ENCODE measurements at places on chromosomes 5 and 9.

- no peak for DNase-seq
Measured at GRCh38 chr5:145203193-145203592, 631.9 kb downstream of the PRELID2 start.

DNA sequence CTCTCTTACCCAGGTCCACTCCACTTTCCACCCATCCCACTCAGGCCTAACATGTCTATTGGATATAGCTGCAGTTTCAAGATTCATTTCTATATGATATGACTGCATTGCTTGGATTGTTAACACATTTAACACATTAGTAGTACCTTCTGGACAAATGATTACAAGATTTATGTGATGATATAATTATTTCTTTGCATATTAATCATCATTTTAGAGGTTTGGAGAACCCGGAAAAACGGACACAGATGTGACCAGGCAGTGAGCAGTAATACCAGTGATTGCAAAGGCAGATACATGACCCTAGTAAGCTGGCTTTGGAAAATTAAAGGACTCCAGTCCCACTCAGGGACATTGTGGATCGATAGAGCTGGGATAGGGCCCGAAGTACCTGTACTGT, 103.8 kb downstream of the PRR16 start:
- no peak for DNase-seq

GRCh38 chr5:29935371-29935770, 1258.1 kb upstream of the CDH6 start:
- no peak for DNase-seq

- DNase-seq, result no peak
Measured at GRCh38 chr5:94562327-94562971, 56.0 kb downstream of the KIAA0825 start.

- peak; percentile 28 for DNase-seq
Measured at GRCh38 chr9:19456426-19456825, 47.6 kb downstream of the ACER2 start.

DNA sequence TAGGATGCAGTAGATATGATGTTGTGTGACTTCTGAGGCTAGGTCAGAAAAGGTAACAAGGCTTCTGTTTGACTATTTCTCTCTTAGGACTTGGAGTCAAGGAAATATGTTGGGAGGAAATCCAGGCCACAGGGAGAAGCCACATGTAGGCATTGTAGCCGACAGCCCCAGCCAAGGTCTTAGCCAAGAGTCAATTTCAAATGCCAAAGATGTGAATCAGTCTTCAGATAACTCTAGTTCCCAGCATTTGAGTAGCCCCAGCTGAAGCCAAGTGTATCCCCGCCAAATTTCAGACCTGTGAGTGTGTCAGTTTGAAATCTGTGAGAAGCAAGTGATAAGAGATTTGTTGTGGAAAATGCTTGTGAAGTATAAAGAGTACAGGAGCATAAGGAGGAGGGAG, 38.1 kb upstream of the ISL1 start:
- DNase-seq, result no peak

DNA sequence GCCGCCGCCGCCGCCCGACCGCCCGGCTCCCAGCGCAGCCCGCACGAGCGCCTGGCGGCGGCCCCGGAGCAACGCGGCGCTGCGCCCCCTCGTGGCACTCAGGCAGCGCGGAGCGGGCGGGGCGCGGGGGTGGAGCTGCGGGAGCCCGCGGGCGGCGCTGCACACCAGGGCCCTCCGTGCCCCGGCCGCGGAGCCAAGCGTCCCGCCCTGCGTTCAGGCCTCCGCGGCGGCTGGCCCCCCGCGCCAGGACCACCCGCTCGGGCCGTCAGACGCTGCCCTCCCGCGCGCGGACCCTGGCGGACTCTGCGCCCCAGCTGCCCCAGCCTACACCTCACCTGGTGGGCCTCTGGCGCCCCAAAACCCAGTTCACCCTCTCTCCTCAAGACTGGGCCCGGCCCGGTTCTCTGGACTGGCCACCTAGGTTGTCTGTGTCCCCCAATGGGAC, at the start of gene RASGEF1C:
TSS of gene RASGEF1C (minus strand) at position 75 of the 445 bp plus-strand sequence. CDS start 71,159 bp downstream, outside the sequence.
- peak; percentile 49 for DNase-seq

DNA sequence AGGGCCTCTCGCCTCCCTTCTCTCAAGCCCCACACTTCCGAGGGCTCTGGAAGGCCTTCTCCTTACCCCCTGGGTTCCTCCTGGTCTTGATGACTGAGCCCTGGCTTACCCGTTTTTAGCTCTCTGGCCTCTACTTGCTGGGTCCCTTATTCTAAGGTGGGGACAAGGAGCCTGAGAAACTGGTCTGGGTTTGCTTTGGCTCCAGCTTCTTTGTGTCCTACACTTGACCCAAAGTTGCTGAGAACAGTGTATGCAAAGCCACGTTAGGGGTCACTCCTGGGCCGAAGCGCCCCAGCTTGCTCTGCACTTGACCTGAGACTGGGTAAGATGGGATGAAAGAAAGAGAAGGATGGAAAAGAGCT, 788 bp downstream of the ZNF346 start:
- DNase-seq, result no peak

- no peak for DNase-seq
Measured at GRCh38 chr5:64869419-64869818, 100.7 kb downstream of the CWC27 start.

- no peak for DNase-seq
Measured at GRCh38 chr9:135704483-135704882, 2.5 kb downstream of the KCNT1 start.

- no peak for DNase-seq
Measured at GRCh38 chr5:169050636-169051035, 250.3 kb downstream of the SLIT3 start.

DNA sequence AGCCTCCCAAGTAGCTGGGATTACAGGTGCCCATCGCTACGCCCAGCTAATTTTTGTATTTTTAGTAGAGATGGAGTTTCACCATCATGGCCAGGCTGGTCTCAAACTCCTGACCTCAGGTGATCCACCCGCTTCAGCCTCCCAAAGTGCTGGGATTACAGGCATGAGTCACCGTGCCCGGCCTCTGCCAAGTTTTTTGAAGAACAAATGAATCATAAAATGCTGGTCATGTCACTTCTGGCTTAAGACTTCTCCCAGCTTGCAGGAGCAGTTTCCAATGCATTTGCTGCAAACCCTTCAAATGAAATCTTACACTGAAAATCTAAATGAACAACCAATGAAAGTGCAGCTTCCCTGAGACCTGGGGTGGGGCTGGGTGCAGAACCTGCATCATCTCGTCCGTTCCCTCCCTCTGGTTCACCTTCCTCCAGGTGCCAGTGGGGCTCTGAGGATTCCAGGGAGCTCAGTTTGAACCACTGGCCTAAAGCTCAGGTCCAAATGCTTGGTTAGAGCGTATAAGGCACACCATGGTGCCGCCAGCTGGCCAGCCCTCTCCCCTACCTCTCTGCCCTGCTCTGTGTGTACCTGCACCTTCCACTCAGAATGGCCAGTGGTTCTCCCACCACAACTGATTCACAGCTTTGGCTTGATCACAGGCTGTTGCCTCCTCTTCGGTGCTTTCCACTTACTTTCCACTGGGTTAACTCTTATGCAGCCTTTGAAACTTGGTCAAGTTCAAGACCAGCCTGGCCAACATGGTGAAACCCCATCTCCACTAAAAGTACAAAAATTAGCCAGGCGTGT, 39.8 kb upstream of the FUBP3 start:
- DNase-seq, result no peak

GRCh38 chr5:157914151-157914788, 55.3 kb upstream of the CLINT1 start:
- DNase-seq, result no peak

DNA sequence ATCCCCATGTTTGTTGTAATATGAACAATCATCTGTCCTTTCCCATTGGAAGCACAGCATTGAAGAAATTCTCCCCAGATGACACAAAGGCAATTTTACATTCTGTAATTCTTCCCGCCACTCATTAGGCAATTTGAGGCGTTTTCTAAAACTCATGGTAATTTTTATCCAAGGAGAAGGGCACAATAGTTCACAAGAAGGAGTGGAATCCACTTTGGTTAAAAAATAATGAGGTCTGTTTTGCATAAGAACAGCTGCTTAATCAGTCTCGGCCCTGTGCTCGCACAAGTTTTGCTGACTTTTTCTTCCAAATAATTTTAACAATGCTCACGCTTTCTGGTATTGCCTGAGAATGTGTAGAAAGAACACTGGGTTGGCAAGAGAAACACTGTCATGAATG, 94.0 kb downstream of the CAVIN4 start:
- no peak for DNase-seq

- no peak for DNase-seq
Measured at GRCh38 chr5:168984135-168984675, 316.7 kb downstream of the SLIT3 start.

DNA sequence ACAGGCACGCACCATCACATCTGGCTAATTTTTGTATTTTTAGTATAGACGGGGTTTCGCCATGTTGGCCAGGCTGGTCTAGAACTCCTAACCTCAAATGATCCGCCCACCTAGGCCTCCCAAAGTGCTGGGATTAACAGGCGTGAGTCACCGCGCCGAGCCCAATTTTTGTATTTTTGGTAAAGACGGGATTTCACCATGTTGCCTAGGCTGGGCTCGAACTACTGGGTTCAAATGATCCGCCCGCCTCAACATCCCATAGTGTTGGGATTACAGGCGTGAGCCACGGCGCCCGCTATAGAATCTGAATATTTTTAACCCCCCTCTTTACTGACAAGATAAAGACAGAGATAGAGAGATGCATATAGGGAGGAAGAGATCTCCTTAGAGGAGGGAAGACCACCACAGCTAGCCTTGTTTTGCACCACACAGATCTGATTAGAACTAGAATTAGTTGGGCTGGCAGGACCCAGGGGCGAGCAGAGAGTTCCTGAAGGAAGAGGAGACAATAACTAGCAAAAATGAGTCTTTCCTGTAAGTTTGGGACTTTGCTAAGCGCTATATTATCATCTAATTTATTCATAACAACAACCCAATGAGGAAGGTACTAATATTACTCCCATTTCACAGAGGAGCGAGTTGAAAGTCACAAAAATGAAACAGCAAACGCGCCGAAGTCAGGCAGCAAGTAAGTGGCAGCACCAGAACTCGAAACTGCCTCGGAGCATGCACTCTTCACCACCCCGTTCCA, 1.5 kb upstream of the ANKHD1 start:
- no peak for DNase-seq

Data from HL-60 (cell line).